ENCODE measurements at places on chromosomes 6 and 20. TPM values are rescaled to one million over a fixed set of nuclear protein-coding genes. Genes with fewer than 3 reads are reported as not detected.

The TCF15 gene
- 2.0 TPM for total RNA-seq

- peak; percentile 11 for DNase-seq
Measured at GRCh38 chr20:51768759-51769517, 748 bp upstream of the ATP9A start.

The CAGE1 gene
- 0.07 TPM for total RNA-seq

GRCh38 chr6:113457198-113457597 lies 399.9 kb upstream of the MARCKS start:
- DNase-seq: no peak

The ARMH2 gene
- total RNA-seq: not detected

- DNase-seq: no peak
Measured at GRCh38 chr6:9564021-9564420, 850.9 kb downstream of the TFAP2A start.

- no peak for DNase-seq
Measured at GRCh38 chr20:2984956-2985661, 58.3 kb upstream of the GNRH2 start.

The ZBTB12 gene
- total RNA-seq: 14.9 TPM

DNA sequence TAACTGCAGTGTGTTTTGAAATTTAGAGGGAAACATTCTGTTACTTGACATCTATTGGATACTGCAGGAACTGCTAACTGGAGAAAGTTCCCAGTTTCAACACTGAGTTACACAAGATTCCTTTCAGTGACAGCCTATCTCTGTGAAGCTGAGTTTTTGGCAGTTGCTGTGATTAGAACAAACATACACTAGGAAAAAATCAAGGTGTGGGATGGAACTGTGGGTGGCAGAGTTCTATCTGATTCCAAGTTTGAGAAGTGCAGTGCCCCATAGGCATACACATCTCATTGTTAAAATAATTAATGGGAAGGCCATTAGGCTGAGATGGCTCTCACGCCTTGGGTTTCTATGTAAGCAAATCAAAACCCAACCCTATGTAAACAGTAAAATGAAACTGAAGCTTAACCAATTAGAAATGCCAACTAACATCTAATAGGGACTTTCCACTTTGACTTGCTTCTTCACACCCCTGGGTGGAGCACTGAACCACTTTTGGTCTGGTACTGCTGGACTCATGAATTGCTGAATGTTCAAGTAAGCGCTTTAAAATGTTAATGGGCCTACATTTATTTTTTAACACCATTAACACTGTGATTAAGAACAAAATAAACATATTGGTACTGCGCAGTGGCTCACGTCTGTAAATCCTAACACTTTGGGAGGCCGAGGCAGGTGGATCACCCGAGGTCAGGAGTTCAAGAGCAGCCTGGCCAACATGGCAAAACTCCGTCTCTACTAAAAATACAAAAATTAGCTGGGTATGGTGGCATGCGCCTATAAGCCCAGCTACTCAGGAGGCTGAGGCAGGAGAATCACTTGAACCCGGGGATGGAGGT lies 55.2 kb upstream of the TBC1D7 start:
- no peak for DNase-seq

DNA sequence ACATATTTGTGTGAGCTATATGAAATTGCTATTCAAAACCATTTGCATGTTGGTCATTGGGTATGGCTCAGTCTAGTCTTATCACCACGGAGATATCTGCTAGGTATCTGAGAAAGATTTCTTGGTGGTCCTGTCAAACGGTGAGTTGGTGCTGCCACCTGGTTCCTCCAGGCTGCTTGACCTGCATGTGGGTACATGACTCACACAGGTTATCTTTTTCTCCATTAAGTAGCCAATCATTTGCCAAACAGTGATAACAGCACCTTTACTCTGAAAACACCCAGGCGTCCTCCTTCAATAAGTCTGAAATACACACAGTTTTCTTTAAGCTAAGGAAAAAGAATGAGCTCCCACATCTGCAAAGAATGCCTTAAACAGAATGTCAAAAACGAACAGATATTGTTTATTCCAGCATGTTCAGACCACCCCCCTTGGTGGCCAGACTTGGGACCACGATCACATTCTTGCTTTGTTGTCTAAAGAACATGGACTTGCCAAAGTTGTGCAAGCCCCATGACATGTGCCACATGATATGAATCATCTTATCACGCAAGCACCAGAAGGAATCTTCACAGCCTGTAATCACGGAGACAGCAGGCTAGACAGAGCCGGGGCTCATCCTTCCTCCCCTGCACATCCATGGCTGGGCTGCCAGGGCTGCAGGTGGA lies 200.7 kb upstream of the THBS2 start:
- no peak for DNase-seq

DNA sequence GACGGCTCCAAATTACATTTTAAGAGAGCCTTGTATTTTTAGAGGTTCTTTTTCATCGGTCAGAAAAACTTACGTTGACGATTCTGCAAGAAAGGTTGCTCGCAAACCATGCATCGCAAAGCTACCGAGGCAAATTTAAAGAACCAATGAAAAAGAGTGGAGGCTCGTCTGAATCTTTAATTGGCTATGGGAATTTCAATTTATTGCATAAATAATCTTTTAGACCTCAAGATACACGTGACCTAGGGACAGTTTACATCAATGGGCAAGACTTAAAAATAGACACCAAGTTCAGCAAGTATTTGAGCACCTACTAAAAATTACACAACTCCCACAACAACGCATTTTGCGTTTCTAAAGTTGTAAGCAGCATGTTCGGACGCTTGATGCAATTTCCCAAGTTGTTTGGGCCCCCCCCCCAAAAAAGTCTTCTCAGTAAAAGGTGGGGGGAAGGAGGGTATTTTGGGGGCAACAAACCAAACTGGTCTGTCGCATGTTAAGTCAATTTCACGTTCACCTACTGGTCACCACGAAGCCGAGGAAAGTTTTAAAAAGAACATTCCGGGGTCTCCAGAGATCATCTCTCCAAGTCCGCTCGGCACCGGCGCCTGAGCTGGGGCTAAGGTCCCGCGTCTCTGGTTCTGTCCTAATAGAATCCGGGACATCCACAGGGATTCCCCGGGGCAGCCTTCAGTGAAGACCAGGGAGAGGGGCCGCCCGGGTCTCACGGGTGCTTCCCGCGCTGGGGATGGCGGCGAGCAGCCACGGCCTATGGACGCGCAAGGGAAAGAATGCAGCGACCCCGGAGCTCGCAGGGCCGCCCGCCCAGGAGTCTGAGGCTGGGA lies 851 bp downstream of the SNX5 start:
- no peak for DNase-seq

DNA sequence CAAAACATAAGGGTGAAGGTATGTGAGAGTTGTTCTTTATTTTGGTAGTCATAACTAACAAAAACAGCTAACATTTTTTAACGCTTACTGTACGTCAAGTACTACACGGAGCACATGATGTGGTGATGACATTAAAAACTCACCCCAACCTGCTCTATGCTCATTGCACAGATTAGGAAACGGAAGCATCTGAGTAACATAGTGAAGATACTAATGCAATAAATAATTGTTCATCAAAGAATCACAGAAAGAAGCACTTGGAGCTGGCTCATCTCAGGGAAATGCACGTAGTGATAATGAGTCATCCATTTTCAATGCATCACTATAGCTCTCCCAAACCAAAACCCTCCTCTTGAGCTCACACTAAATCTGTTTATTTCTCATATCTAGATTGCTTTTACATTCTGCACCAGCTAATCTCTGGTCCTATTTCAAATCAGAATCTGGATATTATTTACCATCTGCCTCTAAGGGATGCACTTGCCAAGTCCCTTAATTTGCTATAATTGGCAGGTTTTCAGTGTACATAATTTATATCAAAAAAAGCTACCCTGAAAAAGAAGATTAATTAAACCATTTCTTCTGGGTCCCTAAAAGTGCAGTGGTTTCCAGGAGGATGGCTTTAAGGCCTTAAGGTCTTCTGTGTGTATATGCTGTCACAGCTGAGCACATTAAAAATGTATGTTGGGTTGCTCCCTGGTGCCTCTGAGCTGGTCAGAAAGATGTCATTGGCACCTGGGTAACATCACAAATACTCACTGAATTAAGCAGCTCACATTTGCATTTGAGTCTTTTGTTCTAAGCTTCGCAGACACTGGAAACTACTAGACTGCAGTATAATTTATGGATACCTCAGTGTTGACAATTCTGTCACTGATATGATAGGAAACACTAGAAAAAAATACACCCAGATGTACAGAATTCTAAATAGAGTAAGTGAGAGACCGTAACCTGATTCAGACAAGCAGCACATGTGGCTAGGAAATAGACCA lies 677.4 kb upstream of the CITED2 start:
- no peak for DNase-seq

DNA sequence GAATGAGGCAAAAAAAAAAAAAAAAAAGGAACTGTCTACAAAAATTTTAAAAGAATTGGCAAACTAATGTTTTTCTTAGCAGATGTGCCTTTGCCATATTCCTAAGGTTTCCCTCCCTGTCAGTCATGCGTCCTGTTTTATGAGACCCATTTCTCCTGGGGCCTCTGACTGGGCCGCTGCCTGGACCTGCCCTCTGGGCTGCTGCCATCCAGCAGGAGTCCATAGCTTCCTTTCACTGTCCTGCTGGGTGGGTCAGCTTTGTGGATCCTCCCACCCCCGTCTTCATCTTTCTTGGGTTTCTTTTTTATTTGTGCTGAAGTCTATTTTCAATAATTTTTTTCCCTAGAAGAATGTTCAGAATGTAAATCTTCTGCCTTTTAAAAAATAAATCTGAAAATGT lies 110.8 kb upstream of the SCP2D1 start:
- no peak for DNase-seq

DNA sequence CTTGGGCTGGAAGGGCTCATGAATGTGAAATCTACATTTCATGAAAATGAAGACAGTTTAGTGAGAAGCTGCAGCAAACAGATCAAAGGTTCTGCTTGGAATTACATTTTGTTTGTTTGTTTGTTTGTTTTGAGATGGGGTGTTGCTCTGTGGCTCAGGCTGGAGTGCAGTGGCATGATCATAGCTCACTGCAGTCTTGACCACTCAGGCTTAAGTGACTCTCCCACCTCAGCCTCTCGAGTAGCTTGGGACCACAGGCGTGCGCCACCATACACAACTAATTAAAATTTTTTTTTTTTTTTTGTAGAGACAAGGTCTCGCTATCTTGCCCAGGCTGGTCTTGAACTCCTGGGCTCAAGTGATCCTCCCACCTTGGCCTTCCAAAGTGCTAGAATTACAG lies 5.8 kb downstream of the DSP start:
- no peak for DNase-seq

DNA sequence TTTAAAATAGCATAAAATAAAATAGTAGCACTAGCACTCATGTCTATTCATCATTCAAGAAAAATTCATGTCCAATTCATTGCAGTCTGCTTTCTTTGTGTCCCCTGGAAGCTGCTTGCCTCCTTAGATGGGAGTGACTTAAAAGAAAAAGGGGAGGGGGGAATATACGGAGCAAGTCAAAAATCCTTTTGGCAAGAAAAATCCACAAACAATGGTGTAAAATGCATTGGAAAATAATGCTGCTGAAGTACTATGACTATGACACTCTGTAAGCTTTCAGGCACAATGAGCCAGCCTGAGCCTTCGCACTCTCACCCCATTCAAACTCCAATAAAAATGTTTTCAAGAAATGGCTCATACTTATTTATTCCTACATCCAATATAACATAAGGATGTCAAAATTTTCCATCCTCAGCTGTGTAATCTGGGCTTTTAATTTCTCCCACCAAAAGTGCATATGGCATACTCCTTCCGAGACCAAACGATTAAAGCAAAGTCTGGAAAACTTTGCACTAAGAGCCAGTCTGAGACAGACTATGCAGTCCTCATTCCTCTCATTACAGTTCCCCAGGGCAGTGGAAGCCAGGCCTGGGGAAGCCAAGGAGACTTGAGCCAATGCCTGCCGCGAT lies 790 bp downstream of the NEDD9 start:
- peak; percentile 64 for DNase-seq

The TSBP1 gene
- not detected for total RNA-seq

DNA sequence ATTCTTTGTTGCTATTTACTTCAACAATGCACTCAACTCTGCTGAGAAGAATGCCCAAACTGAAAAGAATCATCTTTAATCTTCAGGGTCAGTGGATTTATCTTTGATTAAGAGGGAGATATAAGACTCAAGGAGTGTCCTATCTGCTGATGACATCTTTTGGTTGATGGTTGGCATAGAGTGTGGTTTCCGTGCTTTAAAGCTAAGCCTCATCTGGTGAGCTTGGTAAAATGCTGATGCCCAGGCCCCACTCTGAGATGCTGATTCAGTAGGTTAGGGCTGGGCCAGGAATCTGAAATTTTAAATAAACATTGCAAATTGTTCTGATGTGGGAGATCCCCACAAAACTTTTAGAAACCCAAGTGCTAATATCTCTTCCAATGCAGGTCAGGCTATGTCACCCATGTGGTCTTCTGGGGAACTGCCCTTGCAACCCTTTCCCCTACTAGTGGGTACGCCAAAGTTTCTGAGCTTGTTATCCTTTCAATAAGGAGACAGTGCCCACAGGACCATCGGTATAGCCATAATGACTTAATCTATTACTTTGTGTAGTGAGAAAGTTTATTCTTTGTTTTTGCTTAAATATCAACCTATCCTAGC lies 68.5 kb upstream of the ARMH2 start:
- DNase-seq: peak; percentile 29

Data from GM23338 (cell line).